ENCODE measurements at places on chromosomes 1 and 21. TPM values are rescaled to one million over a fixed set of nuclear protein-coding genes. Genes with fewer than 3 reads are reported as not detected.

DNA sequence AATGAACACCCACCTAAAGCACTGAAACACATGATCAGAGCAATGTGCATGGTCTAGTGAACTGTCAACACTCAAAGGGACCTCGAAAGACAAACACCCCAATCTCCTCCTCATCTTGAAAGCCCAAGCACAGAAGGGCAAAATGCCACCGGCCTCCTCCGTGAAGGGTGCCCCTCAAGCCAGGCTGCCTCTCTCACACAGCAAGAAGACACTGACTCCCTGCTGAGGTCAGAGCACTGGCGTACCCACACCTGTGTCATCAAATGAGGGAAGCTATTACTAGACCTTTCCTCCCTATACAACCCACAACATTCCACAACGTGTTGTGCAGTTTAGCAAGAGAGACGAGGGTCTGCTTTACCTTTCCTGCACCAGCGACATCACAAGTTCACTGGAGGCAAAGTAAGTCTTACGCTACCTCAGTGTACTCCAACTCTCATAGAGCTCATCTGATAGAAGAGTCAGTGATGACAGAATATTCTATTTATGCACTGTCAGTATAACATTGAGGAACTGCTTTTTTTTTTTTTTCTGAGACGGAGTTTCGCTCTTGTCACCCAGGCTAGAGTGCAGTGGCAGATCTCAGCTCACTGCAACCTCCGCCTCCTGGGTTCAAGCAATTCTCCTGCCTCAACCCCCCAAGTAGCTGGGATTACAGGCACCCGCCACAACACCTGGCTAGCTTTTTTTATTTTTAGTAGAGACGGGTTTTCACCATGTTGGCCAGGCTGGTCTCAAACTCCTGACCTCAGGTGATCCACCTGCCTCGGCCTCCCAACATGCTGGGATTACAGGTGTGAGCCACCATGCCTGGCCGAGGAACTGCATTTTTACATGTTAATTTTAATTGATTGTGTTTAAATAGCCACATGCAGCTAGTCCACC is 3.3 kb downstream of the SH3BP5L start:
- peak; percentile 15 for DNase-seq

GRCh38 chr21:24895885-24896734 is 711.2 kb downstream of the MRPL39 start:
- DNase-seq: no peak

DNA sequence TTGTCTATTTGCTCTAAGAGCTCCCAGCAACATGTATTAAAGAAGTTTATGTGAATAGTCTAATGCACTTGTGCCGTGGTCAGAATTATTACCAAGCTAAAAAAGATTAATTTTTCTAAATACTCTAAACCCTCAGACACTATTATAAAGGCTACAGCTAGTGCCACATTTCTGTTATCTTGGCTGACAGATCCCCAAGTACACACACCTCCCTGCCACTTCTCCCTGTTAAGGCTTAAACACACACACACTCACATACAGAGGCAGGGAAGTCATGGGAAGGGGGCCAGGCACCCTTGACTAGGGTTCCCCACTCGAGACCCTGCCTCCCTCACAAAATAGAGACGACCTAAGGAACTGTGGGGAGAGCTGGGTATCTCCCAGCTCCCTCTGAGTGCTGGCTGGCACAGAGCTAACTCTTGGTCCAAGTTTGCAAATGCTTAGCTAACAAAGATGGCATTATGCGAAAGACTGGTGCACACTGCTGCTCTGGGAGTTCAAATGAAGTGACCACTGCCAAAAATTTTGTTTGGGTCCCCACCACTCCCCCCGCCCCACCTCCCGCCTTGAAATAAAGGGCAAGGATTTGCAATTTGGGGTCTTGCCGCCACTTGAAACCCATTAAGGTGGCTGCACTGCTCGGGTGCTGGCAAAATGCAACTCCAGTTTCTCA is 9.8 kb downstream of the SSBP3 start:
- no peak for DNase-seq

The KCNA3 gene
- total RNA-seq: 3.6 TPM

GRCh38 chr21:34707876-34708325 is 39.1 kb downstream of the CLIC6 start:
- no peak for DNase-seq

The CHRNB2 gene
- total RNA-seq: 0.36 TPM

GRCh38 chr1:67072749-67073148 is 18.8 kb upstream of the SLC35D1 start:
- no peak for DNase-seq

The AMY2A gene
- not detected for total RNA-seq

The BTG2 gene
- 199 TPM for total RNA-seq

GRCh38 chr1:210099921-210100320 is 132.7 kb upstream of the SERTAD4 start:
- DNase-seq: no peak

GRCh38 chr21:44913425-44914175 is 7.1 kb downstream of the ITGB2 start:
- DNase-seq: no peak

DNA sequence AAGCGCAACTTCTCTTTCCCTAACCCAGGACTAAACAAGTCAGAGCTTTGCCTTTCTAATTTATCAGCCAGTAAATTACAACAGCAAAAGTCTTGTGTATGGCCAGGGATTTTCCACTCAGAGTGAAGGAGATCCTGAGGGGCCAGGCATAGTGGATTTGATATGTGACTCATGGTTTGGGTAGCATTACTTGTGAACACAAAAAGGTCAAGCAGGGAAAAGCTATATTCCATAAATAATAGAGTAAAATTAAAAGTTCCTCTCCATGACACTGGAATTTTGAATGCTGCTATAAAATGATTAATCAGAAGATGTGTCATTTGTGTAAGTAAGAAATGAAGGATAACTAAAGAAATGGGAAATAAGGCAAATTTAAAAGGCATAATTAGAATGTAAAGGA is 284.8 kb downstream of the HLX start:
- DNase-seq: no peak

- peak; percentile 56 for DNase-seq
Measured at GRCh38 chr1:223771814-223772770, 59.8 kb downstream of the CAPN2 start.

GRCh38 chr1:54176621-54177327 is 23.1 kb downstream of the CYB5RL start:
- no peak for DNase-seq

GRCh38 chr1:42449256-42449655 is 6.6 kb downstream of the ZMYND12 start:
- no peak for DNase-seq

DNA sequence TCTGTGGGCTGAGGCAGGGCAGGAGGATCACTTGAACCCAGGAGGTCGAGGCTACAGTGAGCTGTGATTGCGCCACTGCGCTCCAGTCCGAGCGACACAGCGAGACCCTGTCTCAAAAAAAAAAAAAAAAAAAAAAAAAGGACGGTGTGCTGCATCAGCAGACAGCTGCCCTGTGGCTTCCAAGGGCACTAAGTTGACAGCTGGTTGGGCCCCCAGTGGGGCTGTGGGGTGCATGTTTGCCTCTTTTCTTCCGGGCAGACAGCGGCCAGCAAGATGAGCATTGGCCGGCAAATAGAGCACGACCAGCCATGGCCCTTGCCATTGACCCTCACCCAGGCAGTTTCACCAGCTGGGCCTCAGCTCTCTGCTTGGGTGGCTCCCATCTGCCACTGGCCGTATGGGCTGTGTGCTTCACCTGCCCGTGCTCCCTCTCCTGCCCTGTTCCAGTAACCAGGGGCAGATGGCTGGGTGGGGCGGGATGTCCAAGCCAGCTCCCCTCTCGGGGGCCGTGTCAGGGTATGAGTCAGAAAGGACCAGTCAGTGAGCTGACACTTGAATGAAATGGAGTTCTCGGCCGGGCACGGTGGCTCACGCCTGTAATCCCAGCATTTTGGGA is 12.3 kb upstream of the SLC25A34 start:
- no peak for DNase-seq

GRCh38 chr1:230165536-230165935 is 98.5 kb downstream of the GALNT2 start:
- DNase-seq: peak; percentile 29

DNA sequence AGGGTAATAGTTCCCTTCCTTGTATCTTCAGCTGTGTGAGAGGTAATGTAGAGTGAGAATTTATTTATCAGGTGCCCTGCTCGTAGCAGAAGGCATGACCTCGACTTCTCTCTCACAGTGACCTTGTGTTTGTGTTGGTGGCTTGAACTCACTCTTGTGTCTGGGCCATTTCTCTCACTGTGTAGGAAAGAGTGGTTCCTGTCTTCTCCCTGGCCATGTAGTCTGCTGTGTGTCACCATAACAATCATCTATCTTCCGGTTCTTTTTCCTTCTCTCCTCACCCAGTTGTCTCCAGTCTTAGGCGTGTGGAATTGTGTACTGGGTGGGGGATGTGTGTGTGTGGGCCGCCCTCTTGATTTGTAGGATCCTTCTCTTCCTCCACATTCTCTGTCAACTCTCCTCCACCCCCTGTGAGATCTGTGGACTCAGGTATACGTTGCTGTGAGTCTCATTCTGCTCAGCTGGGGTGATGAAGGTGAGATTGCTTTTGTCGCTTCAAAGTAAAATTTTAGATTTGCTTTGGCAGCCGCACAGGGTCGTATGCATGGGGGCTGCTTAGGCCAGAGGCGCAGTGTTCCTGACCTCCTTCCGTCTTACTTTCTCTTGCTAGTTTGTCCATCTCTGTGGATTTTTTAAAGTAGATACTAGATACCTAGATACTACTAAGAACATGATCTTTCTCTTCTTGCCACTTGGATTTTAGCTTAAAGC is 31.6 kb downstream of the MAPKAPK2 start:
- DNase-seq: no peak

DNA sequence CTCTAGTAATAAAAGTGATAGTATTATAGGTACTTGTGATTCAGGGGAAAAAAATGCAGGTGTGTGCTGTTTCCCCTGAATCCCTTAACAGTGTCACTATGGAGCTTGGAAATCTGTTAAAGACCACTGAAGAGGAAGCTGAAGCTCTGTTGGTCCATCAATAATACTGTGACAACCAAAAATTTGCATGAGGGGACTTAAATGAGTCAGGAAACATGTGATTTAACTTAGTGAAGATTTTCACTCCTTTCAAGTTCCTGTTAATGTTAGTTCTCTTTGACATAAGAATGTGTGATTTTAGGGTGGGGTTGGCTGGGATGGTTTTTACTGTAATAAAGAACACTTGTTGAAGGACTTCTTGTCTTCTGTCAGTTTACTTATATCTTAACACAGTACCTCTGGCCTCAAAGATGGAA is 32.0 kb downstream of the VANGL2 start:
- DNase-seq: no peak

The CHRM3 gene
- total RNA-seq: 0.49 TPM

- DNase-seq: no peak
Measured at GRCh38 chr1:164363980-164364379, 195.0 kb upstream of the PBX1 start.

- no peak for DNase-seq
Measured at GRCh38 chr1:11935057-11935412, 518 bp downstream of the PLOD1 start.
